Upper lobe of left lung (tissue), 6 donors: ENCODE measurements at places on chromosomes 1 and 21. TPM values are rescaled to one million over a fixed set of nuclear protein-coding genes. Genes with fewer than 3 reads are reported as not detected.

Gene NFIA
- 41.3 TPM for total RNA-seq

Gene CBS
- 80.8 TPM for total RNA-seq

GRCh38 chr1:24968941-24969585 lies 39.0 kb upstream of the RUNX3 start:
- H3K27ac ChIP-seq = no peak overlapping the region
- no peaks in the 10 kb centered on the region for H3K36me3 ChIP-seq
- DNase-seq = no peak
- H3K4me1 ChIP-seq = no peaks in the 10 kb centered on the region

- DNase-seq = no peak
- no peaks in the 10 kb centered on the region for H3K4me1 ChIP-seq
- no peaks in the 10 kb centered on the region for H3K36me3 ChIP-seq
- H3K4me3 ChIP-seq = no peak overlapping the region
- H3K27me3 ChIP-seq = no peaks in the 10 kb centered on the region
- H3K27ac ChIP-seq = no peak overlapping the region
Observed at GRCh38 chr1:198117267-198117666, 39.5 kb upstream of the NEK7 start.

DNA sequence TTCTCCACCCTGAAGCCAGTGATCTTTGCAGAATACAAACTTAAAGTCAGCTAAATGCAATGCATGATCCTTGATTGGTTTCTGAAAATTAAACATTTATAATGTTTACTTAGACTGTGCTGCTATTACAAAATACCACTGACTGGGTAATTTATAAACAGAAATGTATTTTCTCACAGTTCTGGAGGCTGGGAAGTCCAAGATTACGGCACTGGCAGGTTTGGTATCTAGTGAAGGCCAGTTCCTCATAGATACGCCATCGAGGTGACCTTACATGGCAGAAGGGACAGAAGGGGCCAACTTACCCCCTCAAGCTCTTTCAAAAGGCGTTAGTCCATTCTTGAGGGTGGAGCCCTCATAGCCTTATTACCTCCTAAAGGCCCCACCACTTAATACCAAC lies 2.8 kb upstream of the BOLA1 start:
- H3K4me1 ChIP-seq = peaks cover 10% of the 10 kb centered on the region
- H3K36me3 ChIP-seq = no peaks in the 10 kb centered on the region
- H3K27me3 ChIP-seq = no peaks in the 10 kb centered on the region
- H3K4me3 ChIP-seq = no peak overlapping the region
- no peak for DNase-seq
- no peak overlapping the region for H3K27ac ChIP-seq

Gene CYP4A22
- total RNA-seq = 1.8 TPM

Gene ICOSLG
- total RNA-seq = 16.4 TPM

DNA sequence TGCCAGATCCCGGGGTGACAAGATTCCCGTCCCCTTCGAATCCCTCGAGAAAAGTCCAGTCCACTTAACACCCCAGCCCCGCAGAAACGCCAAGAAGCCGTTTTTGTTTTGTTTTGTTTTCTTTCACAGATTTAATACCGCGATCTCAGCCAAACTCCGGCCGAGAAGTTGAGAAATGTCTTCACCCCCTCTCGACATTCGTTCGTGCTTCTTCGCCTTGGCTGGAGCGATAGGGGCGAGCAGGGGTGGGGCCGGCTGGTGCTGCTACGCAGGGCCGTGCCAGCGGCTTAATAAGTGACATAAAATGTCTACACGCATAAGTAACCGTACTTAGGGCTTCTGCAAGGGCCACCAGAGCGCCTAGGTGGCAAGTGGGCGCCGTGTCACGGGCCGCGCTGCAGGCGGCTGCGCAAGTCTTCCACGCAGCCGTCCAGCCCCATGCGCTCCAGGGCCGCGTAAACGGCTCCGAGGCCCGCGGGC lies 4.9 kb downstream of the TNFRSF25 start:
- H3K27ac ChIP-seq = peak overlapping the region; percentile 7
- no peaks in the 10 kb centered on the region for H3K36me3 ChIP-seq
- peaks cover 13% of the 10 kb centered on the region for H3K4me1 ChIP-seq
- no peak for DNase-seq
- H3K4me3 ChIP-seq = peak overlapping the region; percentile 40

DNA sequence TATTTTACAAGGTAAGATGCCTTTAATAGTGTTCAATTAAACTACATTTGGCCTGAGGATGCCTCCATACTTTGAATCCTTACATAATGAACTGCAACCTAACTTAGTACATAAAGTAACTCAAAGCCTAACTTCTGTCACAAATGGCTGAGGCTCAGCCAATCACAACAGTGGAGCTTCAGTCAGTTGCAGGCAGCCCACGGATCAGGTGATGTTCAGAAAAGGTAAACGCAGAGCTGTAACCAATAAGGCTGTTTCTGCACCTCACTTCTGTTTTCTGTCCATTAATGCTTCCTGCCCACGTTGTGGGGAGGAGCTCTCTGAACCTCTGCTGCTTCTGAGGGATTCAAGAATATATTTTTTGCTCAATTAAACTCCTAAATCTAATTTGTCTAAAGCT lies 94.8 kb upstream of the KIAA0040 start:
- no peaks in the 10 kb centered on the region for H3K36me3 ChIP-seq
- H3K4me3 ChIP-seq = no peak overlapping the region
- H3K27me3 ChIP-seq = no peaks in the 10 kb centered on the region

DNA sequence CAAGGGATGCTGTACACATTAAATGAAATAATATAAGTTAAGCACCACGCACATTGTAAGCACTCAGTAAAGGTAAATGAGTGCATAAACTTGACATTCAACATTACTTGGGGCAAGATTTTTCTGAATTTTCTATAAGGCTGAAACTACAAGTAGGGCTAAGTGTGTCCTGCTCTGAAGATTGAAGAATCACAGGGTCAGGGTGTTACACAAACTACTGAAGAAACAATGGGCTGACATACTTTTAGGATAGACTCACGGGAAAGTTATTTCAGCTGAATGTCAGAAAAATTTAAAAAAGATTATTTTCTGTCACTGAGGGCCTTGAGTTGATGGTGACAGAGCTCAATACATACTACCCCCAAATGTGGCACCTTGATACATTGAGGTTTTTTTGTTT lies 644.2 kb upstream of the PLXNA2 start:
- no peaks in the 10 kb centered on the region for H3K36me3 ChIP-seq
- DNase-seq = no peak
- no peaks in the 10 kb centered on the region for H3K4me1 ChIP-seq
- H3K4me3 ChIP-seq = no peak overlapping the region
- H3K27me3 ChIP-seq = no peaks in the 10 kb centered on the region

Gene RPL5
- 716 TPM for total RNA-seq

DNA sequence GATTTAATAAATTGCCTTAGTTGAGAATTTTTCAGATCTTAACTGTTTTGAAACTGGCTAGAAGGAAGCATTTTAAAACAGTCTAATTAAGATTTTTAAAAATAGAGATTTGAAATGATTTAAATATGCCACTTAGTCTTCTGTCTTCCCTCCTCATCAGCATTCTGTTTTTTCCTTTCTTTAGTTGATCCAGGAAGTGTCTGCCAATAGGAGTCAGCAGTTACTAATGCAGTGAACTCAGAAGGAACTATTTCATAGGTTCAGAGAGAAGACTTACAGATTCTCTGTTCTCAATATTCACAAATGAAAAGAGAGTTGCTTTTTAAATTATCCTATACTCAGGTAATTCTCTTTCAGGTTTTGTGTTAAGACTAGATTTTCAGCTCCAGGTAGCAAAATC lies 84.5 kb downstream of the RPS6KC1 start:
- H3K27me3 ChIP-seq = no peaks in the 10 kb centered on the region
- H3K27ac ChIP-seq = no peak overlapping the region
- H3K4me1 ChIP-seq = no peaks in the 10 kb centered on the region
- DNase-seq = no peak
- no peaks in the 10 kb centered on the region for H3K36me3 ChIP-seq
- no peak overlapping the region for H3K4me3 ChIP-seq

- no peak overlapping the region for H3K4me3 ChIP-seq
- no peaks in the 10 kb centered on the region for H3K27me3 ChIP-seq
- no peak overlapping the region for H3K27ac ChIP-seq
- no peaks in the 10 kb centered on the region for H3K36me3 ChIP-seq
- peaks cover 15% of the 10 kb centered on the region for H3K4me1 ChIP-seq
Observed at GRCh38 chr1:167543199-167543990, 10.2 kb downstream of the CREG1 start.

DNA sequence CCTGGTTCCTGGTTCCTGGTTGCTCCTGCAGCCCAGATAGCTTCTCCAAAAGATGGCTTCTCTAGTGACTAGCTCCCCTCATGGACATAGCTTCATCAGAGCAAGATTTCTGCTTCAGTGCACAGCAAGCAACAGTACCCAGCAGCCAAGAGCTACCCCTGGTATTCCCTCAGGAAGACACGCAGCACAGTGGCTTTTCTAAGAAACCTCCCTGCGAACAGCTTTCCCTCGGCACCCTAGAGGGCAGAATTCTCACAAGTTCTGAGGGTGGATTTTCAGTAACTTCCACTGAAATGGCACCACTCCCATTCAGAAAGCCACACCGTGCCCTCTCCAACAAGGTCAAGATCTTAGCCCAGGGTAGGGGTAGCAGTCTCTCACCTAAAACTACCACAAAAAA lies 128.2 kb downstream of the EIF4G3 start:
- no peak overlapping the region for H3K27ac ChIP-seq
- no peak overlapping the region for H3K4me3 ChIP-seq
- no peaks in the 10 kb centered on the region for H3K27me3 ChIP-seq
- no peaks in the 10 kb centered on the region for H3K36me3 ChIP-seq

Gene LAPTM5
- total RNA-seq = 624 TPM

Gene S100A7A
- total RNA-seq = not detected

DNA sequence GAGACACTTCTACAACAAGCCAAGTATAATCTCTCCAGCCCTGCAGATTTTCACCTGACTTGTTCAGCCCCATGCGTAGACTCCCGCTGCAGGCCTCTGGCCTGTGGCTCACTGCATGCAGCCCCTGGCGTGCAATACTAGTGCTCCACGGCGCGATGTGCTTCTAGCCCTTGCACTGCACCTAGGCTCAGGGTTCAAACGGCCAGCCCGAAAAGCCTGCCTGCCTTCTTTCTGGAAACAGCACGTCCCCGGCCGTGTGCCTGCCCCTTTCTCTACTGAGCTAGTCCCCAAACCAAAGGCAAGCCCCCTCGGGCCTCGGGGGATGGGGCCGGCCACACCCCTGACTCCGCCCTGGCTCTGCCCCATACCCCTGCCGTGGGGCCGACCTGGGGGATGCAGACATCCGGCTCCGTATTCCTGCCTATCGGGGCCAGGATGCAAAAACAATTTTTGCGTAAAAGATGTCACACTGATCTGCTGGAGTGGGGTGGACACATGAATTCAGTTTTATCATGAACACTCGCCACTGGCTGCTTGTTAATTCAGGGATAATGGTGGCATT lies 26.3 kb upstream of the TRAPPC10 start:
- H3K36me3 ChIP-seq = peaks cover 22% of the 10 kb centered on the region
- no peaks in the 10 kb centered on the region for H3K27me3 ChIP-seq
- H3K4me1 ChIP-seq = no peaks in the 10 kb centered on the region
- H3K4me3 ChIP-seq = no peak overlapping the region
- H3K27ac ChIP-seq = no peak overlapping the region

DNA sequence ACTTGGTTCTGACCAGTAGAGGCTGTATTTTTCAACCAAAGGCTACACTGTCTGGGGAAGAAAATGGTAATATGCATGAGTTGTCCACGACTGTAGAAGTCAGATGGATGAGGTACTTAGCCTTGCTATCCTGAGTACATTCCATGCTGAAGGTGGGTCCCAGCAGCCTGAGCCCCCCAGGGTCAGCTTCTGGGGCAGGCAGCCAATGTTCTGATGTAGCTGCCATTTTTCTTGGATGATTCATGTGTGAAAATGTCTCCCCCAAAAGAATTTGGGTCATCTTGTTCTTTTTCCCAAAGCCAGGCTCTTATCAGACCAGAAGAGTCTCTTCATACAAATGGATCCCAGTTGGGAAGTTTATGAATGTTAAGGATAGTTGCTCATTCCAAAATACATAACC lies 172.2 kb upstream of the UBE2U start:
- no peak overlapping the region for H3K27ac ChIP-seq
- no peak overlapping the region for H3K4me3 ChIP-seq
- no peaks in the 10 kb centered on the region for H3K27me3 ChIP-seq
- H3K36me3 ChIP-seq = no peaks in the 10 kb centered on the region

Gene PSMG1
- 19.3 TPM for total RNA-seq

- no peaks in the 10 kb centered on the region for H3K36me3 ChIP-seq
- H3K4me1 ChIP-seq = no peaks in the 10 kb centered on the region
- H3K27ac ChIP-seq = no peak overlapping the region
- H3K4me3 ChIP-seq = no peak overlapping the region
- DNase-seq = no peak
Observed at GRCh38 chr1:47594627-47595026, 156.8 kb downstream of the FOXD2 start.

- peaks cover 5% of the 10 kb centered on the region for H3K36me3 ChIP-seq
- H3K4me3 ChIP-seq = no peak overlapping the region
- no peak for DNase-seq
- peak overlapping the region; percentile 90 for H3K27ac ChIP-seq
- no peaks in the 10 kb centered on the region for H3K27me3 ChIP-seq
Observed at GRCh38 chr1:220044678-220045355, 1.5 kb downstream of the EPRS1 start.
